Activated CD4-positive, alpha-beta T cell treated with anti-CD3 and anti-CD28 coated beads for 24 hours (primary cell): ENCODE measurements at places on chromosomes 7 and 10.

GRCh38 chr7:24455813-24456525 is 117.3 kb upstream of the PALS2 start:
- no peak for DNase-seq

- no peak for DNase-seq
These were observed 48.3 kb upstream of the MYL10 start for GRCh38 chr7:101677391-101677790.

GRCh38 chr7:28761505-28761904 is 196.6 kb downstream of the TRIL start:
- DNase-seq: no peak

DNA sequence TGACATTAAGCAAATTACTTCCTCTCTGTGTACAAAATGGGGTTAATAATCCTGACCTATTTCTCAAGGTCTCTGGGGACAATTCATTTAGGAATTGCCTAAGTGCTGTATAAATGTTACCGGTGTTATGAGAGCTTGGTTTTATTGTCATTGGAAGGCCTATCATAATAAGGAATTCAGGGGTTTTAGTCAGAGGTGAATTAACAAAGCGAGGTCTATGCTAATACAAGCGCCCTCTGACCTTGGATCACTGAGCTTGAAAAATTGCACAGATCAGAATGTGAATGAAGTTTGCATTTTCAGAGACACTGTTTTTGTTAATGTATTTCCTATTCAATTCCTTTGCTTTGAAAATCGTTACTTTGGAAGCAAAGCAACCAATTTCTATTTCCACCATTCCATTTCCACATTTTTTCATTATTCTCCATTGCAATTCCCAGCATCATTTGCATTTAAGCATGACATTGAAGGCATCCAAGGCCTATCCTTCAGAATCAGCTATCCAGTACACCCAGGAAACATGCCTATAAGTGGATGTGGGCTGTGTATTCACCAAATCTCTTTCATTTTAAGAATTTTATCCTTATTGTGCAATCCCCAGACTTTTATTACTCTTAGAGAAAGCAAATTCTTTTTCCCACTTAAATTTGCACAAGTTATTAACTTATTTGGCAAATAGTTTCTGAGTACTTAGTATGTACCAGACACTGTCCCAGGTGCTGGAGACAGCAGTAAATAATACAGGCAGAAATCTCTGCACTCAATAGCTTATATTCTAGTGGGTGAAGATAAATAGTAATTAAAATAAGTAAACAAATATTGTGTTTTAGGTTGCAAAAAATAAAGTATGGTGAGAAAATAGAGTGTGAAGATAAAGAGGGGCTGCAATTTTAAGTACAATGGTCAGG is 133.1 kb downstream of the NRCAM start:
- DNase-seq: no peak

- DNase-seq: no peak
These were observed 20.5 kb downstream of the SPAG6 start for GRCh38 chr10:22365644-22366434.

GRCh38 chr10:123485341-123485960 is 180.7 kb upstream of the GPR26 start:
- no peak for DNase-seq

DNA sequence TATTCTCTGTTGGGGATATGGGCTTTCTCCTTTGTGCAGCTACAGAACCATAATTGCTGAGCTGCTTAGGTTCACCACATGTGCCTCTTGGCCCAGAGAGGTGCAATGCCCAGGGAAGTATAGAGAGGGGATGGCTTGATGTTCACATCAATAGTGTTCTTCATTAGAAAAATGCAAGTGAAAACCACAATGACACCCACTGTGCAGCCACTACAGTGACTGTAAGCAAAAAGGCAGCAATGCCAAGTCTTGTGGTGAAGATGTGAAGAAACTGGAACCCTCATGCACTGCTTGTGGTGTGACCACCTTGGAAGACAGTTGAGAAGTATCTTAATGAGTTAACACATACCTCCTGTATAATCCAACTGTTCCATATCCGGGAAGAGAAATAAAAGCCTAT is 318.9 kb upstream of the ZMIZ1 start:
- no peak for DNase-seq

- DNase-seq: no peak
These were observed 70.7 kb downstream of the CRPPA start for GRCh38 chr7:16350634-16351033.

DNA sequence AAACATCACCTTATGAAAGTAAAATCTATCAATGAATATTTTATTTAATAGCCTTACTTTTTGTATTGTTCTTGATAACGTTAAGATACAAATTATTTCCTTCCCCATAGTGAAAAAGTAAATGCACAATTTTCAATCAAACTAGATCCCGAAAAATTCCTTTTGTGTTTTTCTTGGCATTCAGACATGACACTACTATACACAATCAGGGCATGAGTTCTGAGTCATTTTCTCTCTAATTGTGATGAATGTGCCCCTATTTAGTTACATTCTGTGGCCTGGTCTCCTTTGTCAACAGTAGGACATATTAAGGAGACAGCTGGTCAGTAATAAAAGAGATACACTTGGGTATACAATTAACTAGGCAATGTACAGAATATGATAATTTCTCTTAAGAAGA is 19.8 kb downstream of the COL1A2 start:
- DNase-seq: no peak

DNA sequence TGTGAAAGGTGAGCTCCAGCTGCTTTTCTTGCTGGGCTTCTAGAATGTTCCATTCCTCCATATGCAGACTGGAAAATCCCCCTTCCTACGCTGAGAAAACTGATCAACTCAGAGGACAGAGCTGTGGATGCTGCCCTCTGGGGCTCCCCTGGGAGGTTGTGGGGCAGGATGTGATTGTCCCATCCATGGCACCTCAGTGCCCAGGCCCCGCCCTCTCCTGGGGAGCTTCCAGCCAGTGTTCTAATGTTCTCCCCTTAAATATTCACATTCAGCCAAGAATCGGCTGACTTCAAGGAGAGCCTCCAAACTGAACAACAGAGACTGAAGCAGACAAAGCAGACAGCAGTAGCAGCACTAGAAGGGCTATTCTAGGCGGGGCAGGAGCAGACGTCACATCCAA is 55.0 kb downstream of the RAMP3 start:
- DNase-seq: no peak

DNA sequence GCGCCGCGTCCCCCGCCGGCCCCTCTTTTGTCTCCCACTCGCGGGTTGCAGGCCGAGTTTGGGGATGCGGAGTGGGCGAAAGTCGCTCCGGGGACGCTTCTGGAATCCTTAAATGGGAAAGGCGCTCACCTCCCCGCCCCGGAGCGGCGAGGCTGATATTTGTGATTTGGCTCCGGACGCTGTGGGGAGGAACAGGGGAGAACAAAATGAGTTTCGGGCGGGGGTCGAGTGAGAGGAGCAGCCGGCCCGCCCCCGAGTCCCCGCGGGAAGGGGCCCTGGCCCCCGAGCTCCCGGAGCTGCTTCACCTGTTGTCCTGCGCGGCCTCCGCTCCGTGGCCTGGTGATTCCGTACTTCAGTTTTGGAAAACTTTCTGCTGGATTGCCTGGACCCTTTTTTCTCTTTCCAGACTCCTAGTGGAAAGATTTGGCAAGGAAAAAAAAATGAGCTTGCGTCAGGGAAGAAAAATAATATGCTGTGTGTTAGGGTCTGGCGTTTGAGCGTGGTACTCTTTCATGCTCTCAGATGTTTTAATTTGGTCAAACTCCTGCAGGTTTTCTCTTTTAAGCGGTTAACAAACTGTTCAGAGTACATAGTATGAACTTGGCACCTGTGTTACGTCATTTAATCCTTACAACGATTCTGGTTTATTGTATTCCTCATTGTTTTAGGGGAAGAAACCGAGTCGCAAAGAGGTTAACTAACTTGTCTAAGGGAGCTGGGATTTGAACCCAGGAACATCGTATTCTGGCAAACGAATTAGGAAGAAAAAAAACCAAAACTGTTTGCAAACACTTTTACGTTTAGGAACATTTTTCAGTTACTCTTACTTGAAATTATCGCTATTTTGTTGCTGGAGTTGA is 924 bp downstream of the BMPR1A start:
- DNase-seq: no peak

GRCh38 chr10:129871966-129872365 is 92.1 kb downstream of the EBF3 start:
- DNase-seq: no peak

GRCh38 chr7:29770371-29770770 is 35.9 kb upstream of the WIPF3 start:
- no peak for DNase-seq

DNA sequence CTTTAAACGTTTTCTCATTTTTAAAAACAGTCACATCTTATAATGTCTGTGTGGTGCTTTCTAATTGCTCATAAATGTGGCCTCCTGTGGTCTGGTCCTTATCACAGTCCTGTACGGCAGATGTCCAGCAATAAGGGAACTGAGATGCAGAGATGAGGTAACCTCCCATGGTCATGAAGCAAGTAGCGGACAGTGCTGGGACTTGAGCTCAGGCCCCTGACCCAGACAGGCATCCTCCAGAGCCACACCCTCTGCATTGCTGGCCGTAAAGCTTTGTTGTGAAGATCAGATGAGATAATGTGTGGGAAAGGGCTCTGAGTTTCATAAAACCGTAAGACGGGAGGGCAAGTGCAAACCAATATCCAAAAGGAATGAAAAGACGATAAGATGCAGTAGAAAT is 48.2 kb downstream of the DYNC2I1 start:
- no peak for DNase-seq

GRCh38 chr10:118522791-118523498 is 72.5 kb downstream of the PRLHR start:
- no peak for DNase-seq

GRCh38 chr10:100907175-100907574 is 5.6 kb upstream of the SLF2 start:
- DNase-seq: no peak

DNA sequence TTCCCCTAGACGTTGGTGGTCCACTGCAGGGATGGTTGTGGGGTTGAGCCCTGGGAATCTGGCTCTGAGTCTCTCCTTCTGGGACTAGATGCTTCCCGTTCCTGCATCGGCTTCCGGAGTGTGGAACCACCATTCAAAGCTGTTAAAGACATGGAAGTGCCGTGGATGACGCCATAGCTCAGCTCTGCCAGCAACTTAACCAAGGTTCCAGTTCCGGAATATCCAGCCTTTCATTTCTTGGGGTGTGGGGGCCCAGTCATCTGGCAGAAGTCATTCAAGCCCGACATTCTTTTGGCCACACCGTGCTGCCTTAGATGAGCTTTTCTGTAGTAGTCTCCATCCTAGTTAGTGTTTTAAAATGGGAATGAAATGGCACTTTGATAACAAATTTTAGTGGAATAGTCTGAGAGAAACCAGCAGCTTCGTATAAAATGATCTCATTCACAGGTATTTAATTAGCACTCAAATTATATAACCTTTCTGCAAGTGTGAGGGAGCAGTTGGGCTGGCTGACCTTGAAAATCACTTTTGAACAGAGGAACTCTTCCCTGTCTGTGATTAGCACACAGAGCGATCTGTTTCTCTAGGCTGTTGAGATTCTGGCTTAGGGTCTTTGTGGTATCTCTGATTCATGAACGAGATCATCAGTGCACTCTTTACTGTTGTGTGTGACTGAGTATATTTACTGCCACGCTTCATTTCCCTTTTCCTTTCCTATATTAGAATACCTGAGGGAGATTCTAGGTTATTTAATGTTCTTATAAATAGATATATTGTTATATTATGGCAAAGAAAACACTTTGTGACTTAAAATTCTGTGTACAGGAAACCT is 19.9 kb downstream of the LMTK2 start:
- DNase-seq: no peak

DNA sequence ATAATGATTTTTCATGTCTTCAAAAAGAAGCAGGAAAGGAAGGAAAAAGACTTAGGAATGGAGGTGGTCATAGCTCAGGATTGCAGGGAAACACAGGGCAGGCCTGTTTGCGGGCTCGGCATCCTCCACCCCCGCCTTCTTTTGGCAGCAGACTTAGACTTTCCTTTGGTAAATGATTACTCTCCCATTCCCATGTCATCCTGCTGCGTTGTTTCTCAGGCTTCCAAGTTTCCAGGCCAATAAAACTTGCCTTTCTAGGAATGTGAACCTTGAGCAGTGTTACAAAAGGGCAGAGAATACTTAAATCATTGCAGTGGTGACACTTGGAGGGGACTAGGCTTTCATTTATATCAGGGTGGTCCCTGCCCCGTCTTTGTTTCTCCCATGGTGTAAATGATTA is 34.0 kb upstream of the DGKB start:
- no peak for DNase-seq

GRCh38 chr10:51250278-51250920 is 176.1 kb downstream of the PRKG1 start:
- DNase-seq: no peak

- no peak for DNase-seq
These were observed 329.8 kb downstream of the PLXDC2 start for GRCh38 chr10:20146004-20146403.

DNA sequence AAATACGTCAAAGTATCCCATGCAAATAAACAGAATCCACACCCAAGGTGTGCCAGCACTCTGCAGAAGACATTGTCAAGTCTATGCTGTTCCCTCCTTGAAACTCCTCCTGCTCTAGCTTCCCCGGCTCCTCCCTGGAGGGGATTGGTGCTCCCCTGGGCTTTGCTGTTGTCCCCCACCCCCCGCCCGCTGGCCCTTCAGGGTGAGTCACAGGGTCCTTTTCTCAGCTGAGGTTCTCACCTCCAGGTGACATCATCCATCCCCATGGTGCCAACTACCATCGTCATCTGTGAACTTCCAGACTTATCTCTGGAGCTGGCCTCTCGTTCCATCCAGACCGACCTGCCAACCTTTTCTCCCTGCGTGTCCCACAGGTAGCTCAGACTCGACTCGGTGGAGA is 77.0 kb downstream of the ITIH5 start:
- no peak for DNase-seq

GRCh38 chr10:79046326-79046725 is 22.4 kb upstream of the ZMIZ1 start:
- no peak for DNase-seq

- no peak for DNase-seq
These were observed 41.3 kb downstream of the PIP4K2A start for GRCh38 chr10:22673091-22673392.

- DNase-seq: no peak
These were observed 42.6 kb upstream of the LRRC4 start for GRCh38 chr7:128073671-128074310.

DNA sequence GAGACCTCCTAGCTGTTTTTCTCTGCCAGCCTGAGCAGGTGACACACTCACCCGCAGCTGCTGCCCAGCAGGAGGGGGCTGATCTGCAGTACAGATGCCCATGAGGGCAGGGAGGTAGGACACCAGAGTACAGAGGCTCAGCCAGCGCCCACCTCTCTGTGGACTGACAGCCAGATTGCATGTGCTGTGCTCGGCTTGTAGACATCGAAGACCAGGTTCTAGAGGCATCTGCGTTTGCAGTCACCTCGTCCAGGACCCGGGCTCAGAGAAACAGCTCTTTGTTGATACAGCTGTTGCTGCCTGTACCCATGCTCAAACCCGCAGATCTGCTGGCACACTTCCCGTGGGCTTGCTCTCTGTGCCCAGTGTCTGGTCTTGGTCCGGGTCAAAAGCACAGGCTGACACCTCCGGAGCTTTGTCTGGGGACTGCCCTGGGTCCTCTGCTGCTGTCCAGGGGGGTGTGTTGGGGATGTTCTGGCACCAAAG is 224.7 kb downstream of the GLRX3 start:
- no peak for DNase-seq

GRCh38 chr7:159014297-159015062 is 130.2 kb downstream of the VIPR2 start:
- DNase-seq: no peak
